Body of pancreas (tissue), 4 donors: ENCODE measurements at places on chromosomes 6 and 20. TPM values are rescaled to one million over a fixed set of nuclear protein-coding genes. Genes with fewer than 3 reads are reported as not detected.

DNA sequence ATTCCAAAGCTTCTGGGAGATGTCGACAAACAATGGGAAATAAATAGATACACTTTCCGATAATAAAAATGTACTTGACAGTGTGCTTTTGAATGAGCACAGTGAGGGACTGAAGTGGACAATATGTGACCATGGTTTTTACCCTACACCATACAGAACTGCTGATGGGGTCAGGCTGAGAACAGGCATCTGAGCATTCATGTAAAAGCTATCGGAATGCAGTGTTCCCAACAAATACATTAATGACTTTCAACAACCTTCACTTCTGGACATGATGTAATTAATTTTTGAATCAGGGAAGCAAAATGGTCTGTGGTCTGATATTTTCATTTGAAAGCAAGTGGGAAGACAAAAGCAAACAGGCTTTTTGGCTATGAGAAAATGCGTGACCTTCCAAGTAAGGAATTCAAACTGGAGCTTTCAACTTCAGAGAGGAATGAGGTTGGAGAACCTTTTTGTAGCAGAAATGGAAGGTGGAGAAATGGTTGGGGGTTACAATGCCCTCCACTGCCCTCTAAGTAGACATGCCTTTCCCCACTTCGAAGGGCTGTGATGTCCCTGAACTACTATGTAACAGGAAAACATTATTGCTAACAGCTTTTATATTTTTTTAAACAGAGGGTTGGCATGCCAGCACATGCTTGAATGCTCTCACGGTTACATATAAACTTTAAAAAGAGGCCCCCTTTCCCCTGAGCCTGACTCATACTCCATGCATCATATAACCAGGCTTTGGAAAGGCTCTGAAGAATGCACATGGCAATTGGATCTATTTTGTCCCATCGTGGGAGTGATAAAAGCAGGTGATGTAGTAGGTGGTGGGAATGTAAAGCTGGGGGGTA is 203.5 kb upstream of the CITED2 start:
- DNase-seq, result no peak

- DNase-seq, result no peak
Observed at GRCh38 chr20:58808271-58809046, 42.2 kb downstream of the GNAS-AS1 start.

Gene CALHM5
- 0.52 TPM for total RNA-seq

Gene CLVS2
- under 0.01 TPM for total RNA-seq

Gene CFB
- 21.0 TPM for total RNA-seq

Gene BMP6
- total RNA-seq, result 1.6 TPM

DNA sequence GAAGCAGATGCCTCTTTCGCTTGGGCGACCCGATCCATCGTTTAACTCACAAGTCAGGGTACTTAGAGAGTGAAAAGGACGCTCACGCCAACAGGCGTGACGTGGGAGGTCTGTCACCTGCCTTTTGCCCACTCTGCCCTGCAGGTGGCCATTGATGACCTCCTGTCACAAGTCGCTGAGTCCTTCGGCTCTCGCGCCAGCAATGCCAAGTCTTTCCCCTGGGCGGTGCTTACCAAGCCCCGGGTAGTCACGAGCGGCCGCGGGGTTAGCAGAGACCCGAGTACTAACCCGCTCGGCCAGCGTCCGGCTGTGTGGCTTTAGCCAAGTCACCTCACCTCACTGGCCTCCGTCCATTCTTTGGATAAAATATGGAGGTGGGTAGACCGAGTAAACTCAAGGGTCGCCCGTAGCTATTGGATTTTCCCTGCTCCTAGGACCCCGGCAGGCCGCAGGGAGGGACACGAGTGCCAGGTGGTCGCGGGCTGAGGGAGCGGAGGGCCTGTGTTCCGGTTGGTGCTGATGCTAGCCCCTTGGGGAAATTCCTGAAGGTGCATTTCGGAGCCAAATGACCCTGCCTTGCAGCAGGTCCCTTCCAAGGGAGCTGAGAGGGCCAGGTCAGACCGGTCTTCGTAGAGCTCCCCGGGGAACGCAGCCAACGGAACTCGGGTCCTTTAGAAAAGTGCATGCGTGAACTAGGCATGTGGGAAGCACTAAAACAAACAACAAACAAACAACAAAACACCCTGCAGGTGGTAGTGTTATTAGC is 668 bp downstream of the PKIB start:
- DNase-seq, result peak; percentile 71

- no peak for DNase-seq
Observed at GRCh38 chr6:24524329-24524728, 29.6 kb downstream of the ALDH5A1 start.

Gene PTPRT
- 1.0 TPM for total RNA-seq

Gene IPCEF1
- total RNA-seq, result 3.0 TPM
